ENCODE measurements at places on chromosomes 11 and 22.

DNA sequence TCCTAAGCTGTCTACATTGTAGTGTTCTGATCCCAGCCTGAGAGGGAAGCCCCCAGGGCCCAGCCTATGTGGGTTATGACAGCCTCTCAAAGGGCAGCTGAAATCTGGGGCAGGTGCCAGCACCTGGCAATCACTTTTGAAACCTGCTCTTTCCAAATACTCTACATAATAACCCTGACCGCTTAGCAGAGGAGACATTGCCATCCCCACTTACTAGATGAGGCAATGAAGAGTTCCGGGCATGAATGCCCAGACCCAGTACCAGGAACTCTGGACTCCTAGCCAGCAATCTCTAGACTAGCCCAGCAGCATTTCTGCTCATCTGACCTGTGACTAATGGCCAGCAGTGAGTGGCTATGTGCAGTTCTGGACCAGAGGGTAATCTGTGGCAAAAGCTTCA lies 412.4 kb upstream of the CADM1 start:
- peaks cover 10% of the 10 kb centered on the region for H3K4me1 ChIP-seq
- no peaks in the 10 kb centered on the region for H3K27me3 ChIP-seq
- H3K27ac ChIP-seq, result no peak overlapping the region
- DNase-seq, result no peak
- H3K4me3 ChIP-seq, result no peak overlapping the region
- no peaks in the 10 kb centered on the region for H3K36me3 ChIP-seq

- no peak overlapping the region for H3K4me3 ChIP-seq
- H3K27ac ChIP-seq, result no peak overlapping the region
- no peaks in the 10 kb centered on the region for H3K27me3 ChIP-seq
- DNase-seq, result no peak
These were observed 649.9 kb upstream of the LUZP2 start for GRCh38 chr11:23846902-23847422.

GRCh38 chr11:11122749-11123148 lies 230.3 kb downstream of the CSNK2A3 start:
- H3K27ac ChIP-seq, result no peak overlapping the region
- H3K36me3 ChIP-seq, result no peaks in the 10 kb centered on the region
- H3K27me3 ChIP-seq, result peaks cover 10% of the 10 kb centered on the region

- peaks cover 2% of the 10 kb centered on the region for H3K27me3 ChIP-seq
- H3K27ac ChIP-seq, result no peak overlapping the region
- DNase-seq, result no peak
- no peaks in the 10 kb centered on the region for H3K4me1 ChIP-seq
These were observed 65.5 kb upstream of the THY1 start for GRCh38 chr11:119488256-119488995.

- no peak overlapping the region for H3K4me3 ChIP-seq
- no peak overlapping the region for H3K27ac ChIP-seq
- no peak for DNase-seq
- H3K4me1 ChIP-seq, result peaks cover 4% of the 10 kb centered on the region
These were observed 7.5 kb upstream of the B3GNT6 start for GRCh38 chr11:77026743-77027142.

DNA sequence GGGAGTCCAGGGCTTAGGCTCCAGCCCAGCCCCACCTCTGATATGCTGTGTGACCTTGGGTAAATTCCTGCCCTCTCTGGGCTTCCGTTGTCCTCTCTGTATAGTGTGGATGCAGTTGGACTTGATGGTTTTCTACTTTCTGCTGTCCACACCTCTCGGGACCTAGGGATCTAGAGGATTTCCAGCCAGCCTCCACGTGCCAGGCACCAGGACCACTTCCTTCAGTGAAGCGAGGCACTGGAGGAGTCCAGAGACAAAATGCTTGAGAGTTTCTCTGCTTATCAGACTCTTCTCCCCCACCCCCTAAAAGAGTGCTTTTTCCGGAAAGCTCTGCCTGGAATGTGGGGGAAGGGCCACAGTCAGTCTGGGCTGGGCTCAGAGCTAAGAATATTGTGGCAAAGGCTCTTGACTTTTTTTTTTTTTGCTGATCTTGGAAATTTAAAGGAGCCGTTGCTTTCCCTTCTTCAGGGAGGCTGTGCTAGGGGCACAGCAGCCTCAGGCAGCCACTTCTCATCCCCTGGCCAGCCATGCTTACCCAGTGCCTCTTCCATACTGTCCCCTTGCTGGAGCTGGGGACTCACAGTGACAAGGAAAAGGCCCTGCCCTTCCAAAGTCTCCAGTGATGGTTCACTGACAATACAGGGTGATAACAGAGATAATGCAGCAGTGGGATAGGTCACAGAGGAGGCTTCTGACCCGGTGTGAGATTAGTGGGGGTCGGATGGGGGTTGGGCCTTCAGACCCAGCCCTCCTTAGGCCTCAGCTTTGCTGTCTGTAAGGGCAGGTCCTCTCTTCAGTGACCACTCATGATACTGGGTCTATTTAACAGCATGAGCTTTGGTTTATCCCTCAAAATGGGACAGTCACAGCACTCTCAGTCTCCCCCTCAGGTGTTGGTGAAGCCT lies 2.9 kb upstream of the SERPINH1 start:
- no peak overlapping the region for H3K27ac ChIP-seq
- H3K4me1 ChIP-seq, result peaks cover 22% of the 10 kb centered on the region
- no peaks in the 10 kb centered on the region for H3K36me3 ChIP-seq
- H3K4me3 ChIP-seq, result peak overlapping the region; percentile 18
- DNase-seq, result no peak
- H3K27me3 ChIP-seq, result peaks cover 10% of the 10 kb centered on the region

GRCh38 chr11:102582140-102582539 lies 43.0 kb downstream of the MMP20 start:
- peaks cover 5% of the 10 kb centered on the region for H3K36me3 ChIP-seq
- H3K27ac ChIP-seq, result no peak overlapping the region
- no peaks in the 10 kb centered on the region for H3K27me3 ChIP-seq
- H3K4me1 ChIP-seq, result peaks cover 18% of the 10 kb centered on the region
- DNase-seq, result no peak

GRCh38 chr11:134760299-134760698 lies 348.3 kb upstream of the B3GAT1 start:
- H3K27ac ChIP-seq, result no peak overlapping the region
- no peak overlapping the region for H3K4me3 ChIP-seq
- H3K27me3 ChIP-seq, result no peaks in the 10 kb centered on the region
- DNase-seq, result no peak

DNA sequence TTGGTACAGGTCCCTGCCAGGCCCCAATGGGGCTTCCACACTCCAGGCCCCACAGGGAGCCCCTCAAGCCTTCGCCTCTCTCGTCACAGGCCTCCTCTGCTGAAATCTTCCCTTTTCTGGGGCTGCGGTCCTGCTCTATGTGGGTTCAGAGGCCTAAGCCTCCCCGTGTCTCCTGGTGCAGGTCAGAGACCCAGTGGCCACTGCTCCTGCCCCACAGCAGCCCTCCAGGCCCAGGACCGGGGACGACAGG lies 5.9 kb upstream of the IFITM3 start:
- H3K27me3 ChIP-seq, result no peaks in the 10 kb centered on the region
- peaks cover 7% of the 10 kb centered on the region for H3K36me3 ChIP-seq
- peak overlapping the region; percentile 95 for H3K27ac ChIP-seq
- peaks cover 57% of the 10 kb centered on the region for H3K4me1 ChIP-seq

DNA sequence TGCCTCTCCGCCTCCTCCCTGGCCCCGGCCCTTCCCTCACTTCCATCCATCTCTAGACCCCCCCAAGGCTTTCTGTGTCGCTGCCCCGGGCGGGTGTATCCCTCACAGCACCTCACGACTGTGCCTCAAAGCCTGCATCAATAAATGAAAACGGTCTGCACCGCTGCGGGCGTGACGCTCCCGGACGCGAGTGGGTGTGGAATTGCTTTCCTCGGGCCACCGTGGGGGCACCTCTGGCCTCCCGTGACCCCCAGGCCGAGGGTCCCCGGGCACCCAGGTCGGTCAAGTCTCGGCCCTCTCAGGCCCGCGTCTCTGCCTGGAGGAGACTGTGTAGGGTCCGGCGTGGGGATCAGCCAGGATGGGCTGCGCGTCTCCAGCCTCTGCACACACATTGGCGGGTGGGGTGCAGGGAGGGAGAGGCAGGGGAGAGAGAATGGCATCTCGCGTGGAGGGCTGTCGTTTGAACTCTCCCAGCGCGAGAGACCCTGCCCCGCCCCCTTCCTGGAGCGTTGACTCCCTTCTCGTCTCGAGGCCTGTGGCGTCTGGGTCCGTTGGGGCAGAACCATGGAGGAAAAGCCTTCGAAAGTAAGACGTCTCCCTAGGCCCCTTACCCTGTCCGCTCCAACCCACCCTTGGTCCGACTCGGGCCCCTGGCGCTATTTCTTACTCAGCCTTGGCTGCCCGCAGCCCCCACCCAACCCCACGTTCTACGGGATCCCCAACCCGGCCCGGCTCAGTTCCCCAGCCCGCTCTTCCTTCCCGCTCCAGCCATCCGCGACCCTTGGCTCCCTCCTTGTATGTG lies at the start of gene CATSPERZ:
CATSPERZ (plus strand) TSS at position 512 of the 802 bp plus-strand sequence; CDS start at position 565, 53 bp downstream.
- H3K4me1 ChIP-seq, result peaks cover 20% of the 10 kb centered on the region
- no peaks in the 10 kb centered on the region for H3K36me3 ChIP-seq
- H3K27ac ChIP-seq, result peak within 1 kb of the TSS; percentile 41
- no peak for DNase-seq

GRCh38 chr11:65720211-65720934 lies at the start of gene RNASEH2C:
Gene RNASEH2C, minus strand, starts transcription at chr11:65720798. Its CDS starts 40 bp downstream, at chr11:65720758.
- H3K36me3 ChIP-seq, result peaks cover 43% of the 10 kb centered on the region
- peaks cover 21% of the 10 kb centered on the region for H3K4me1 ChIP-seq
- peak within 1 kb of the TSS; percentile 97 for H3K4me3 ChIP-seq

DNA sequence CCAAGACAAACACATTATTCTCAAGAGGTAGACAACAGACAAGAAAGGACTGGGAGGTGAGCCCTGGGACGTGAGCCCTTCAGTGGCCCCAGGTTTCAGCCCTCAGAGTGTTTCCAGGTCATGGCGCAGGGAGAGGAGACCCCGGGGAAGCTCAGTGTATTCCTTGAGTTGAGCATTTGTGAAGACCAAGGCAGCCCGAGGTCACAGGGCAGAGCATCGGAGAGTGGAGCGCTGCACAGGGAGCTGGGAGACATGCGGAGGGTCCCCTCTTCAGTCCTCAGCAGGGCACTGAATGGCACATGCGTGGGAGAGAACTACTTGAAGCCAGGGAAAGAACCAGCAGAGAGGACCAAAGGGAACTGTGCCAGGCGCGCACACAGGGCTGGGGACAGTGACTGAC lies 11.7 kb downstream of the KRTAP5-6 start:
- DNase-seq, result no peak
- H3K4me3 ChIP-seq, result no peak overlapping the region
- peaks cover 5% of the 10 kb centered on the region for H3K4me1 ChIP-seq
- no peaks in the 10 kb centered on the region for H3K36me3 ChIP-seq
- no peak overlapping the region for H3K27ac ChIP-seq

DNA sequence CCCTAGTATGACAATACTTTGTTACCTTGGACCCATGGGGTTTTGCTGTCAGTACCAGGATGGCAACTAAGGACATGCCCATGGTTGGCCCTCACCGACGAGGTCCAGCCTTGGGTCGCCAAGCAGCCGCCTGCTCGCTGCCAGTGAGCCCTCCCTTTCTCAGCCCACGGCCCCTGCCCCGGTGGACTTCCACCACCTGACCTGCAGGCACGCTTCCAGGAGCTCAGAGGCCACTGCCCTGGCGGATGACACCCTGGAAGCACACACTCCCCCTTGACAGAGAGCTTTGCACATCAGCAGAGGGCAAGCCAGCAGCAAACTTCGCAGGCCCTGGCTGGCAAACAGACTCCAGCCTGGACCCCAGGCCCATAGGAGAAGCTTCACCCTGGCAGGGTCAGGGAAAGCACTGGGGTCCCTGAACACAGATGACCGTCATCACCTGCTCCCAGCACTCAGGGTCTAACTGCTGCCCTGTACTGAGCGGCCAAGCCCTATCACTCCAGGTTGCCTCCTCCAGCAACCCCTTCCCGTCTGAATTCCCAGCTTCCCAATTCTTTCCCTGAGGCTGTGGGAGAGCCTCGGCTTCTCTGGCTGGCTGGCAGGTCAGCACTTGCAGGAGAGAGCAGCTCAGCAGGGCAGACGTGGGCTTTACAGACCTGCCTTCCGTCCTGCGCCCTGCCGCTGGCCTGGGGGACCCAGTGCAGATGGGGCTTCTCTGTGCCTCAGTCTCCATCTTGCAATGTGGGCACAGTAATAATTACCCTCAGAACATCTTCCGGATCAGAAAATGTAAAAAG lies 2.7 kb upstream of the PPARA start:
- H3K4me3 ChIP-seq, result no peak overlapping the region
- no peak overlapping the region for H3K27ac ChIP-seq
- peaks cover 10% of the 10 kb centered on the region for H3K4me1 ChIP-seq
- DNase-seq, result no peak

All from T-helper 2 cell treated with Interferon-gamma antibody and Interleukin-4, amounts not matched to agents 5 μg/mL and 100 μg/mL, for 36 hours (primary cell).